A549 treated with Mapracorat at 1 μM for 4 hours (cell line): ENCODE measurements at places on chromosomes 11 and 22. TPM values are rescaled to one million over a fixed set of nuclear protein-coding genes. Genes with fewer than 3 reads are reported as not detected.

The OR10G8 gene
- total RNA-seq = not detected in 5 replicates

The PGA5 gene
- total RNA-seq = not detected in 5 replicates

The ART1 gene
- total RNA-seq = not detected in 5 replicates

The DGAT2 gene
- total RNA-seq = 1.2 to 2.2 TPM (median 2.0 TPM) in 5 replicates

The FGF4 gene
- total RNA-seq = not detected in 5 replicates

The BTBD18 gene
- total RNA-seq = not detected in 5 replicates

The YPEL4 gene
- 0.13 to 0.41 TPM (median 0.18 TPM) in 5 replicates for total RNA-seq

The VWCE gene
- total RNA-seq = 0.56 to 1.0 TPM (median 0.69 TPM) in 5 replicates
